ENCODE measurements at places on chromosomes 2 and 18.
A peak's percentile ranks its signal among the peaks of the same experiment; 100 is the strongest.

GRCh38 chr2:46275995-46276394 is 21.2 kb upstream of the EPAS1 start:
- DNase-seq: no peak

- DNase-seq: peak; percentile 63
Measured at GRCh38 chr2:207711750-207712530, 500 bp downstream of the CCNYL1 start.

GRCh38 chr2:13638181-13638580 is 921.4 kb downstream of the TRIB2 start:
- DNase-seq: no peak

GRCh38 chr18:61209801-61210200 is 123.4 kb upstream of the CDH20 start:
- no peak for DNase-seq

DNA sequence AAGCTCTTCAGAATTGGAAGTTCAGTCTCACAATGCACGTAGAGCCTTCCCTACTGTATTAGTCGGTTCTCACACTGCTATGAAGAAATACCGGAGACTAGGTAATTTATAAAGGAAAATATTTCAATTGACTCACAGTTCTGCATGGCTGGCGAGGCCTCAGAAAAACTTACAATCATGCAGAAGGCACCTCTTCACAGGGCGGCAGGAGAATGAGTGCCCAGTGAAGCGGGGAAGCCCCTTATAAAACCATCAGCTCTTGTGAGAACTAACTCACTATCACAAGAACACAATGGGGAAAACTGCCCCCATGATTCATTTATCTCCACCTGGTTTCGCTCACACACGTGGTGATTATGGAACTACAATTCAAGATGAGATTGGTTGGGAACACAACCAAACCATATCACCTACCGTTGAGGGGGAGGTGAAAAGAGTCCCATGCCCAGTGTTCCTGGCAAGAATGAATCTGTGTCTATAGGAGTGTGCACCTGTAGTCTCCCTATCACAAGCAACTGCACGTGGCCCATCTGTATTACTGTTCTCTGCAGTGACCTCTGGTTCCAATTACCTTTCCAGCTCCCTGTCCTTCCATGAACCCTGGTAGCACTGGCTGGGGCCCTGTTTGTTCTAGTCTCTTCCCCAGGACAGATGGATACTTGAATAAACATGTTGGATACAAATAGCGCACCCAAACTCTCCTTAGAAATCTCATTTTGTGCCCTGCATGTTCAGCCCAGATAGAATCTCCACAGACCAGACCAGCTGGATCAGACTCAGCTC is 44.4 kb upstream of the ATL2 start:
- no peak for DNase-seq

- DNase-seq: no peak
Measured at GRCh38 chr18:57077786-57078552, 68.9 kb upstream of the BOD1L2 start.

GRCh38 chr2:140895378-140895777 is 1235.4 kb downstream of the LRP1B start:
- no peak for DNase-seq

DNA sequence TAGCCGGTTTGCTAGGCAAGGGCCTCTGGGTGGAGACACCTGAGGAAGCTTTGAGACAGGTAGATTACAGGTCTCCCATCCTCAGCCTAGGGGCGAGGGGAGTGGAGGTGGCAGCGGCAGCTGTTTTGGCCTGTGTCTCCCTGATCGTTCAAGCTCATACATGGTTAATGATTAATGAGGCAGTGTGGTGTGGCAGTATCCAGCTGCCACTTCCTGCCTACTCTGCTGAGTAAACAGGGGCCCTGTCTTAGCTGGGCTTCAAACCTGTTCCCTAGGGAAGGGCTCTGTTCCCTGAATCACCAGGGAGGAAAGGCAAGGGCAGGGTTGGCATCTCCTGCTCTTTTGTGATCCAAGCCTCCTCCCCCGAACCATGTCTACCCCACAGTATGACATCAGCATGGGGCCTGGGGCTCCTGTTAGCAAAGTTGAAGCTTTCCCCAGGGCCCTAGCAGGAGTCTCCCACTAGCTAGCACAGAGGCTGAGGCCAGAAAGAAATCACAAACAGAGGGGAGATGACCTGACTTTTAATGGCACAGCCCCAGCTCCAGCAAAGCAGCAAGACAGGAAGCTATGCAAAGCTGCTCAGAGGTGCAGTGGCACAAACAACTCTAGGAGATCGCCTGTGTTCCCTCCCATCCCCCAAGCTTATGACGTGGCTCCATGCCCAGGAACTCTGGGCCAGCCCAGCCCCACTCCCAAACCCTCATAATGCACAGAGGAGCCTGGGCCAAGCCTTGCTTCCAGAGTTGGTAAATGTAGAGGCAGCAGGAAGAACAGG is 3.7 kb upstream of the TUBA4B start:
- DNase-seq: peak; percentile 54

- DNase-seq: no peak
Measured at GRCh38 chr2:187003038-187003554, 154.1 kb upstream of the ZSWIM2 start.

- DNase-seq: no peak
Measured at GRCh38 chr2:241179899-241180298, 8.6 kb upstream of the ANO7 start.

GRCh38 chr2:120551522-120551921 is 184.1 kb upstream of the GLI2 start:
- DNase-seq: no peak

GRCh38 chr2:35821675-35822074 is 533.9 kb upstream of the CRIM1 start:
- no peak for DNase-seq

DNA sequence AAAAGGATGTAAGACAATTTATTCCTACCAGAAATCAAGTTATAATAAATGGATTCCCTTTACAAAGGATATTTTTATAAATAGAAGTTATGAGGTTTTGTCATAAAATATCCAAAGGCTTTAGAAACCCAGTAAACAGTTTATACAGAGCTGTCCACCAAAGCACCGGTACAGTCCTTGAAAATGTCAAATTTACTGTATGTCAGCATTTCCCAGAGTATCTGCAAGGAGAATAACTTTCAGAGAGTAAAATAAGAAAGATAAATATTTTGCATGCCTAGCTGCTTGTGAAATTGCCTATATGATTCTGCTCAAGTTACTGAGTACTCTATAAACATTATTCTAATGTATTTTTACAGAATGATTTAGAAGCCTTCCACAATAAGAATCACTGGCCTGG is 923.3 kb upstream of the DDX18 start:
- DNase-seq: no peak

- DNase-seq: no peak
Measured at GRCh38 chr2:104158191-104158590, 695.7 kb upstream of the POU3F3 start.

- no peak for DNase-seq
Measured at GRCh38 chr2:200171731-200172482, 134.6 kb upstream of the SPATS2L start.

DNA sequence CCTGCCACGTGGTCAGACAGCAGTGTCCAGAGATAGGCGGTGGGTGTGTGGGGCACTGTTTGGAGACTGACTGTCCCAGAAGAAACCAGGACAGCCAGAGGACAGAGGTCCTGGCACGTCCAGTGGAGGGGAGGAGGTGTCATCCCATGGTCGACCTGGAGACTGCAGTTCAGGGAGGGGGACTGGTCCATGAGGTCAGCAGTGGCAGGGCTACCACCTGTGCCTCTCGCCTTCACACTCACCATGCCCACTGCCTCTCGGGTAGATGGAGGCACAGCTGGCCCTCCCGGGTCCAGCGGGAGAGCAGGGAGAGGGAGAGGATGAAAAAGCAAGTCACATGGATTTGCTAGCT is 53.9 kb downstream of the INHBB start:
- DNase-seq: no peak

GRCh38 chr2:86411396-86411795 is 29.8 kb upstream of the KDM3A start:
- no peak for DNase-seq

- DNase-seq: no peak
Measured at GRCh38 chr2:21748501-21748900, 624.7 kb downstream of the TDRD15 start.

- no peak for DNase-seq
Measured at GRCh38 chr2:225694664-225695063, 295.2 kb downstream of the NYAP2 start.

GRCh38 chr2:241762933-241763369 is 13.7 kb upstream of the GAL3ST2 start:
- DNase-seq: peak; percentile 12

DNA sequence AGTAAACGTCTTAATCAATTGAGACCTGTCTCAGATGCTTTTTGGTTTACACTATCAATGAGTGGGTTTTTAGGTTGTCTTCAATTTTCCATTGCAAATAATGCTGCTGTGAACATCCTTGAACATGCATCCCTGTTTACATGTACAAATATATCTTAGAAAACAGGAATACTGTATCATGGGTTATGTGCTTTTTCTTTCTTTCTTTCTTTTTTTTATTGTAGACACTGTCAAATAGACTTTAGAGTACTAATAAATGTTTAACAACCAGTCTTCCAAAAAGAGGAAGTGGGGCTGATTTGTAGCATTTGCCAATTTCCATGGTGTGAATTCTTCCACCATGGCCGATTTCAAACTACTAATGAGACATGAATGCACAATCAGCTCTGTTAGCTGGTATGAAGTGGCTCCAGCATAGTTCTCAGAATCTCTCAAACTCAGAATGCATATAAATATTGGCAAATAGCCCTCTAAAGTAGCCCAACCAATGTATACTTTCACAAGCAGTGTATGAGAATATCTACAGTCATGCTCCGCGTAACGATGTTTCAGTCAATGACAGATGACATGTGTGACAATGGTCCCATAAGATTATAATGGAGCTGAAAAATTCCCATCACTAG is 50.3 kb upstream of the B3GNT2 start:
- no peak for DNase-seq

- no peak for DNase-seq
Measured at GRCh38 chr2:6309415-6310255, 556.1 kb downstream of the CMPK2 start.

DNA sequence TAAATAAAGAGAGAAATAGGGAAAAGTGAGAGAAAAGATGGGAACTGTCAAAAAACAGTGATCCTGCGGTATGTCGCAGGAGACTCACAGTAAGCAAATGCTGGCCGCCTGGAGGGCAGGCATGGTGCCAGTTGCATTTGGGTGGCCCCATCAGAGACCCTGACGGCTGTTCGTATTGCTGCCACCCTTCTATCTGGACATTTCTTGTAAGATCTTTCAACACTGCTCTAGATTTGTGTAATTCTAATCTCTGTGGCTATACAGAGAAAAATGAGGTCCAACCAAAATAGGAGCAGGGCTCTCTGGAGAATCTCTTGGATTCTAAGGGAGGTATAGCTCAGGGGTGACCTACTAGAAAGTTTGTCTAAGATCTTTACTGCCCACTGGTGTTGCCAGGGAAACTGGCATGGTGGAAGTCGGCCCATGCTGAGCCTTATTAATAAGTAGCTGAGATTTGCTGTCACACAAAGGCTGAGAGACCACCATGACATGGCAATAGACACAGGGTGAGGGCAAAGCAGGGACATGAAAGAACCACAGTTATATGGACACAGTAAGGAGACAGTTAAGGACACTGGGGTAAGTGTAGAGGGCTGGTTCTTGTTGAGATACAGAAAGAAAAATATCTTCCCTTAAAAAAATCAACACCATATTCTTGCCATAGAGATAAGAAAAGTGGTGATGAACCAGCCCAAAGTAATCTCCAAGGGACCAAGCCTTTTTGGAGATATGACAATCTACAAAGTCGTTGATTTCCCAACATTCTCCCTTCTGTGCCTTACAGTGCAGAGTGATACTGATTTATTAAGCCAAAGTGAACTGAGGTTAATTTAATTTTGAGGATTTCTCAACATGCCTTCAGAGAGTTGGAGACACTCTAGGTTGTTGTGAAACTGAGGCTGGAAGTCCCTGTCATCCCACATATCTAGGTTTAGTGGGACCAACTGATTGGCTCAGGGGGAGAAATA is 26.4 kb upstream of the FZD7 start:
- no peak for DNase-seq

- DNase-seq: no peak
Measured at GRCh38 chr2:38261569-38262068, 115.5 kb downstream of the ATL2 start.

DNA sequence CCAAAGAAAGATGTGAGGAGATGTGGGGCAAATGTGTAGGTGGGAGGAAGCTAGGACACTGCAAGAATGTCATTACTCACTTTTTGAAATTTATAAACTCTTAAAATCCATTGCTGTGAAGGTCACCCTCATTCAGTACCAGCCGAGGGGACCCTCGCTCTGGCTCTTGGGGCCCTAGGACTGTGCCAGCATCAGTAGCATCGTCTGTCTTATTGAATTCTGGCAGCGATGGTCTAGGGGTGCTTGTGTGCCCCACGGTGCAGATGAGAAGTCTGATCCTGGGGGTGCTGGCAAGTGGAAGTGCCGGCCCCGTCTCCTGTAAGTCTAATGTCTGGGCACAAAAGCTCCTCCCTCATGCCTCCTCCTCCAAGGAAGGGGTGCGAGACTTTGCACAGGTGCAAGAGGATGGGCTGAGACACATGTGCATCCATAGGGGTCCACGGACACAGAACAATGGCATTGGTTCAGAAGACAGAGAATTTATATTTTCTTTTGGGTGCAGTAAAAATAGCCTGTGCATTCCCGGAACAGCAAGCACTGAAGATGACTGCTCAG is 266.7 kb upstream of the HDAC4 start:
- no peak for DNase-seq

GRCh38 chr2:222884805-222885424 is 24.1 kb downstream of the ACSL3 start:
- DNase-seq: no peak

DNA sequence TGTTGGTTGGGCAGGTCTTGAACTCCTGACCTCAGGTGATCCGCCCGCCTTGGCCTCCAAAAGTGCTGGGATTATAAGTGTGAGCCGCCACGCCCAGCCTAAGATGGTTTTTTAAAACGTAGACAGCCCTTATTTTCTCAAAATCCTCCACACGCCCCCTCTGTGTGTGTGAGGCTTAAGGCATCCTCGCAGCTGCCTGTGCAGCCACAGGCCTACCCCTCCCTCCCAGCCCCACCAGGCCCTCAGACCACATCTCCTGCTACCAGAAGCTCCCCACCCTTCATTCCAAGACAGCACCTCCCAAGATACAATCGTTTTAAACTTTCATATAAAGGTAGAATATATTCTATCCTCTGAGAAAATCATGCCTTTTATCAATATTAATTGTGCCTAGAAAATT is 4.8 kb downstream of the ANO7 start:
- DNase-seq: no peak

DNA sequence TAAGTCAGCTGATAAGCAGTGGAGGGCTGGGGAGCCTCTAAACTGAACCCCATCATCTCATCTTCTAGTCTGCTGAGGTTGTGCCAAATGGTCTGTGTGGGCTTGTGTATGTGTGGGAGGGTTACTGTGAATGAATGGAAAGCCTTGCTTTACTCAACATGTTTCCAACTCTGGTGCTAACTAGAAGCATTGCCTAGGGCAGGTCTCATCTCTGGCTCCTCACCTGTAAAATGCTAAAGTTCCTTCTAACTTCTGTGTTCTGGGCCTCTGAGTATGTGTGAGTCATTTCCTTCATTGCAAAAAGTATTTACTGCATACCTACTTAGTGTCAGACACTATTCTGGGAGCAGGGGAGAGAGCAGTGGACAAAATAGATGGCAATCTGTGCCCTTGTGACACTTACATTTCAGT is 1.3 kb downstream of the LIPG start:
- no peak for DNase-seq

GRCh38 chr18:10289951-10290637 is 164.3 kb upstream of the APCDD1 start:
- no peak for DNase-seq

- DNase-seq: no peak
Measured at GRCh38 chr18:22613788-22614187, 196.1 kb upstream of the CTAGE1 start.

GRCh38 chr18:50006470-50007046 is 188.4 kb downstream of the MYO5B start:
- DNase-seq: no peak
